Osteocyte (in vitro differentiated cells): ENCODE measurements at places on chromosomes 7 and 10. TPM values are rescaled to one million over a fixed set of nuclear protein-coding genes. Genes with fewer than 3 reads are reported as not detected.
A peak's percentile ranks its signal among the peaks of the same experiment; 100 is the strongest.

The SPRN gene
- total RNA-seq, result 2.2 and 2.7 TPM in 2 replicates

DNA sequence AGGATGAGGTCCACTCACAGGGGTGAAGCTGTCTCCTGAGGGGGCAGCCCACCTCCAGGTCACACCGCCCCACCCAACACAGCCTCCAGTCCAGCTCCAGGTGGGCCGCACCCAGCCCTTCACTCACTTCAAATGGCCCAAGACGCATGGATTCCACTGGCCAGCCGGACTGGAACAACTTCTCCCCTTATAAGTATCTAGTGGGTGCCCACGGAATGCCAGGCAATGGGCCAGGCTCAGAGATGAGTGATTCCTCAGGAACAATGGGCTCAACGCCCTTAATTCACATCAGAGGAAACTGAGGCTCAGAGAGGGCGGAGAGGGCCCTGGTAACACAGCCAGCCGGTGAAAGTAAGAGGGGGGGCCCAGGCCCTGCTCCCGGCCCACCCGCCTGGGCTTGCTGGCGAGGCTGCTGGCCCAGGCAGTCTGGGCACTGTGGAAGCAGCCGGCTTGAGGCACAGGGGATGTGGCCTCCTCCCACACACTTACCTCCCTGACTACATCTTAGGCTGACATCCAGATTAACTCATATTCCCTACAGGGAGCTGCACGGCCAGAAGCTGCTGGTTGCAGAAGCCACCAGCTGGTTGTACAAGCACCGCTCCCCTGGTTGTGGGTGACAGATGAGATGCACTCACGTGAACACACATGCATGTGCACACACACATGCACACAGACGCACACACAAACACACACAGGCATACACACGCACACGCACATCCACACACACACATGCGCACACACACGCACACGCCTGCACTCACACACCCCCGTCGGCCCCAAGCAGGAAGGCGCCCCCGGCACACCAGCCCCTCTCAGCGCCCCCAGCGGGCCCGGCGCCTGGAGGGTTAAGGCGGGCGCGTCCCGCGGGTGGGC, 1.0 kb upstream of the FAM20C start:
- DNase-seq, result no peak

- DNase-seq, result no peak
Observed at GRCh38 chr7:82886324-82886723, 276.4 kb downstream of the PCLO start.

The LAMB1 gene
- total RNA-seq, result 952 and 1,014 TPM in 2 replicates

DNA sequence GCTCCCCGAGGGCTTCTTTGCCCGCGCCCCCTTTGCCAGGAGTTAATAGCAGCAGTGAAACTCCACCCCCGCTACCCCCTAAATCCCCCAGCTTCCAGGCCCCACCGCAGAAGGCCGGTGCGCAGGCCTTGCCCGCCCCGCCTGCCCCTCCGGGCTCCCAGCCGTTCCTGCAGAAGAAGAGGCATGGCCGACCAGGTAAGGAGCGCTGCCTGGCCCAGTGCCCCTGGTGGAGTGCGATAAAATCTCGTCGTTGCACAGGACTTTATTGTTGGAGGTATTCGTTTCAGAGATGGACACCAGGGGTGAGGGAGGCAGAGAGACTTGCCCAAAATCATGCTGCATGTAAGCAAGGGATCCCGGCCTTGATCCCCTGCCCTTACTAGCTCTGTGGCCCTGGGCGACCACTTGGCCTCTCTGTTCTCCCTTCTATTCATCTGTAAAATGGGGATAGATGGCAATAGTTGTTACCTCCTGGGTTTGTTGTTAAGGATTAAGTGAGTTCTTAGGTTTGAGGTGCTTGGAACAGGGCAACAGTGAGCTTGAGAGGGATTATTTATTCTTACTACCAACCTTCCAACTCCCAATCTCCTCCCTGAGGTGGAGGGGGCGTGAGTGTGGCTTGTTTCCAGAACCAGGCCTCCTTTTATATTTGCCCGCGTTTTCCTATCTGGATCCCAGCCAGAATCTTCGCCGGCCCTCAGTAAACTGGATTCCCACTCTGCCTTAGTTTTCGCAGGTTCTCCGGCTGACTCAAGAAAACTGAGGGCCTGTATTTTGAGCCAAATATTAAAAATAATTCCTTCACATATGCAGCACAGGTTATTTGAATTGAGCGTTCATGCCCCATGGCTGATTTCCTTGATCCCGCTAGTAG, 78.3 kb downstream of the WIPF3 start:
- peak; percentile 78 for DNase-seq

- DNase-seq, result no peak
Observed at GRCh38 chr7:51255536-51256208, 60.9 kb downstream of the COBL start.

GRCh38 chr10:1666147-1666546, 71.2 kb downstream of the ADARB2 start:
- no peak for DNase-seq

The ITPRID1 gene
- not detected in 2 replicates for total RNA-seq
